ENCODE measurements at places on chromosomes 2 and 18.

DNA sequence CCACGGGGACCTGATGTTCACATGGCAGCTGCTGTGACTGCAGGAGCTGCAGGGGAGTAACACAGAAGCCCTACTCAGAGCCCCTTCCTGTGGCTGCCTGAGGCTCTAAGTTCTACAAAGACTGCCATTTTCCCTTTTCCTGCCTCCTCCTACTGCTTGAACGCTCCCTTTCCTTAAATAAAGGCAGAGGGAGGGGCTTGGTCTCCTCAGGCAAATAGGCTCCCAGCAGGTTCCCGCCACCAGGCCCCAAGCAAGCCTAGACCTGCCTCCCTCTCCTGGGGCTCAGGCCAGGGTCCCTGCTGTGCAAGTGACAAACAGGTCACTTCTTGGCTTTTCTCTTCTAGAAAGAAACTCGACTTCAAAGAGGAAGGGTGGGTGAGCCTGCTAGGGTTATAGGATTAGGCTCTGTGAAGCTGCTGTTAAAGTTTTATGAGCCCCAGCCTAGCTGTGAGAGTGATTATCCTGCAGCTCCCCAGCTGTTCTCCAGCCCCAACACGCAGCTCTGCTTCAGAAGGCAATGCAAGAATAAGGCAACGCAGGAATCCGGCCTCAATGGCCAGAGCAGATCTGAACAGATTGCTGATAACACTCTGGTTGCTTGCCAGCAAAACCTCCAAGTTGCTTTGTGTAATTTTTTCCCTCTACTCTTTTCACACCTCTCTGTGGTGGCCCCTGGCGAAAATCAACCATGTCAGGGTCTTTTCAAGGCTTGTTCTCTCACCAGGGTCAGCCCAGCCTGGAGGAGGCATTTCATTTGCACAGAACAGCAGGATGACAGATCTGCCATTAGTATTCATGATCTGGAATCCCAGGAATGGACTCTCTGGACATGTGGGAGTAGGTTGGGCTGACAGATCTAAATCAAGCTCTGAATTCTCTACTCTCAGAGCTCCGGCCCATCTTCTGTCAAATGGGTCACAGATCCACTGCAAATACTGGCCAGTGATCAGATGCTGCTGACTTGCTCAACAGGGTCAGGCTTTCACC is 71.3 kb downstream of the MRO start:
- DNase-seq, result no peak

DNA sequence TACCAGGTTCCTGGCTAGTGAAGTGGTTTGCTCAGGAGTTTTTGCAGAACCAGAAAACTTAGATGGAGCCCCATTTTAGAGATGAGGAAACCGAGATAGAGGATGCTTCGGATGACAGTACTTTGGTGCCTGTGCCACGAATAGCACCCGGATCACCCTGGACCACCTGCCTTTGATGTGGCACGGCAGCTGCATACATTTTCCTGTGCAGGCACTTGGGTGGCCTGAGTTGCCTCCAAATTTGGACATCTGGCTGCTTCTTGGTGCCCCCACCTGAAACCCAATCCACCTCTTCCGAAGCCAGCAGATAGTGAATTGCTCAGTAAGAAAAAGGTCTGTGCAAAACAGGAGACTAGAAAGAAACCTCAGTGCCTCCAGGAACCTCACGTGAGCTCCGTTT is 140.6 kb upstream of the ID2 start:
- DNase-seq, result no peak

GRCh38 chr2:9278439-9278838 is 71.8 kb downstream of the ASAP2 start:
- DNase-seq, result no peak

GRCh38 chr2:45180779-45181178 is 171.5 kb upstream of the SIX2 start:
- DNase-seq, result no peak

DNA sequence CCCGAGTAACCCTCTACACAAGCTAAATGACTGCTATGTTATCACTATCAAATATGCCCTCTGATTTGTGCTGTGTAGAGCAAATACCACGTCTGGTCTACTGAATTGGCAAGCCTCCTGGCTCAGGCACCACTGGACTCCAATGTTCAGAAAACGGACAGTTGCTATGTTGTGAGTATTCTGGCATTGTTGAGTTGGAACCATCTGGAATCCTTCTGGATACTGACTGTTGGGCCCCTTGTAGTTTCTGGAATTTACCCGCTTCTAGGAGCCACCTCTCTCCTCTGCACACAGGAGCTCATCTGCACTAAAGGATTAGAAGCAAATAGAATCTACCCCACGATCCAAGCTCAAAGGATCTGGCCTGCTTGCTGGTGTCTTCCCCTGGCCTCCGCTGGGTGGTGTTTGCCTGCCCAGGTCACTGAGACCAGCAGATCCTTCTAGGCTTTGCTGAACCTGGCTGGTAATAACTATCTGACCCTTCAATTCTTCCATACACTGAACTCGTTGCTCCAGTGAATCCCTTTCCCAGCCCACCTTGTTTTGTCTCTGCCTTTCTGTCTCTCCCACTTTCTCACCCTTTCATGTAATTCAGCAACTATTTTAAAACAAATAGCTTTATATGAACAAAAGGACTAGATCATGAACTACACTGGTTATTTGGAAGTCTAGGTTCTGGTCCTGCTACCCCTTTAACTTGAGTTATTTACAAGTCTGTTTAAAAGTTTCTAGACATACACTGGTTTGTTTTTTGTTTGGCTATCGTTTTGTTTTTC is 2.1 kb upstream of the HAAO start:
- DNase-seq, result no peak
